ENCODE measurements at places on chromosomes 1 and 21.

GRCh38 chr21:14284481-14284880, 68.5 kb downstream of the RBM11 start:
- no peak for DNase-seq

GRCh38 chr1:156750191-156750672, 1.2 kb downstream of the HDGF start:
- no peak for DNase-seq

DNA sequence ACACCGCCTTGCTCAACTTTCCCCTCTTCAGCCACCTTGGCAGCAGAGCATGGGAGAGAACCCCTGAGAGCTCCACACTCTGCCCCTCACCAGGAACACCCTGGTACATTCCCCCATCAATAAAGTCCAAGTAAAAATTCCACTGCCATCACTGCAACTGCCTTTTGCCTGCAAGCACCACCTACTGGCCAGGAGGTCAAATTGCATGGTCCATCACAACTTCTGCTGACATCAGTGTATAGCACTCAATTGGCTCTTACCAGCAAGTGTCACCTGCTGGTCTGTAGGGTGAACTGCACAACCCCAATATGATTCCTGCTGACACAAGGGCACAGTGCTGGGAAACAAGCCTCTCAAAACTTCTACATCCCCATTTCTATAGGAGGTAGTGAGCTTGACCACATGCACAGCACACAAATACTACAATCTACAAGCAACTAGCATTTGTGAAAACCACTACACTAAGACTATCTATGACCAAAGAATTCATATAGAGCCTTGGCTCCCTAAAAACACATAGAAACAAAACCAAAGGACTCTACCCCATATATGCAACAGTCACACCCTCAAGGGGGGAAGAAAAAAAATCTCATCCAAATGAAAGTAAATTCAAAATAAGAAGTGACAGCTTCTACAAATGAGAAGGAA, 69.2 kb downstream of the FASLG start:
- no peak for DNase-seq

DNA sequence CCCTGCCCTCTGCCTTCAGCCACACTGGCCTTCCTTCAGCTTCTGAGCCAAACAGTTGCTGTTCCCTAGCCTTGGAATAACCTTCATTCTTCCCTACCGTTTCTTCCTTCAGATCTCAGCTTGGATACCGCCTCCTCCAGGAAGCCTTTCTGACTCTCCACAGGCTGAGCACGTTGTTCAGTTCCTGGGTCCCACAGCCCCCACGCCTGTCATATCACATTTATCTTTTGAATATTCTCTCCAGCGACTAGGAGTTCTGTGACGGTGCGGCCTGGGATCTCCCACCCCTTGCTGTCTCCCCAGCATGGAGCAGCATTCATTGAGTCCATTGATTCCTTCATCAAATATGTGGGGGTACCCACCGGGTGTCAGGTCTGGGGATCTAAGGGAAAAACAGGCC, 39.2 kb downstream of the EPHA2 start:
- no peak for DNase-seq

- no peak for DNase-seq
These were observed 133.7 kb upstream of the RUNX3 start for GRCh38 chr1:25063591-25064416.

- DNase-seq = no peak
These were observed 56.6 kb downstream of the NCF2 start for GRCh38 chr1:183533617-183534174.

DNA sequence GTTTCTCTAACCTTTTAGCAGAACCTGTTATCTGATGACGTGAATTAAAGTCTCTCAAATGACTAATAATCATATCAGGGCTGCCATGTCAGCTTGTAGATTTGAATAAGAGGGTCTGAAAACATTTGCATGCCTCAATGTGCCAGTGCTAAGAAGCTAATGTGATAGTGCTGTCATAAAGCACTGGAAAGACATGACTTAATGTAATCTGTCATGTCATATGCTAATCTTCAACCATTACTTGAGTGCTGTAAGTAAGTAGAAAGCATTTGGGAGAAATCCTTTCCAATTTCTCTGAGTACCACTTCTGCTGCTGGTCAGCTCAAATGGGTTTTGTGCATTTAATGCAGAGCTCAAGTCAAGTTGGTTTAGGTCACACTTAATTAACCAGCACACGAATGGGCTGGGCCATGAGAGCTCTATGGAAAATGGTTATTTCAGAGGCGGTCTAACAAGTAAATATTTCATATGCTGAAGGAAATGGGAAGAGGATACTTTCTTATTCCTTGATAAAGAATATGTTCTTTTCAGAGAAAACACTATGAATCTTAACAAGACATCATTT, 609.2 kb downstream of the LMO4 start:
- no peak for DNase-seq

GRCh38 chr1:157098519-157098918, 1.1 kb downstream of the ETV3L start:
- no peak for DNase-seq

- DNase-seq = no peak
These were observed 64.4 kb upstream of the BARHL2 start for GRCh38 chr1:90781534-90781933.

- no peak for DNase-seq
These were observed 12.5 kb upstream of the GUCA2A start for GRCh38 chr1:42176902-42177519.

DNA sequence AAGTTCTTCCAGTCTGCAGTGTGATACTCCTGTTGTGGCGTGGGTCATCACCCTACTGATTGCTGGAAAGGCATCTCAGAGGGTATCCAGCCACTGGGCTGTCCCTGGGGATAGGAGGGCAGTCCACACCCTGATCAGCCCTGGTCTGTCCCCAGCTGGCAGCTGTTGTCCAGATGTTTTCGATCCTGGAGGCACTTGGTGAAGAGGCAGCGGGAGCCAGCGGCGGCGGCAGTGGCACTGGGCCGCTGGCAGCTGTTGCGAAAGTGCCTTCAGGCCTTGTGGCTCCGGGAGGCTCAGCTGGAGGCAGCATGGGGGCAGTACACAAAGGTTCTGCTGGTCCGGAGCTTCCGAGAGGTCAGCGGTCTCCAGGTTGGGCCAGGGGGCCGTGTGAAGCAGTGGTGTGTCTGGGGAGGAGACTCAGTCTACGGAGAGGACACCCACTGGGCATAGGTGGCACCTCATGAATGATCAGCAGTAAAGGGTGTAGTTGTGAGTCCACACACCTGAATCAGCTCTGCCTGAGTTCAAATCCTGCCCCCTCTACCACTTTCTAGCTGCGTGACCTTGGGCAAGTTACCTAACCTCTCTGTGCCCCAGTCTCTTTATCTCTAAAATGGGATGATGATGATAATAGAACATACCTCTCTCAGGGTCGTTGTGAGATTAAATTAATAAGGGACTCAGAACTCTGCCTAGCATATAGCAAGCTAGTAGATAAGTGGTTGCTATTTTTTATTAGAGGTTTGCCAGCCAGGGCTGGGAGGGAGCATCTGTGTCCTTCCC, 6.1 kb downstream of the C1orf167 start:
- no peak for DNase-seq

- no peak for DNase-seq
These were observed 246.4 kb downstream of the PBX1 start for GRCh38 chr1:164805399-164805798.

DNA sequence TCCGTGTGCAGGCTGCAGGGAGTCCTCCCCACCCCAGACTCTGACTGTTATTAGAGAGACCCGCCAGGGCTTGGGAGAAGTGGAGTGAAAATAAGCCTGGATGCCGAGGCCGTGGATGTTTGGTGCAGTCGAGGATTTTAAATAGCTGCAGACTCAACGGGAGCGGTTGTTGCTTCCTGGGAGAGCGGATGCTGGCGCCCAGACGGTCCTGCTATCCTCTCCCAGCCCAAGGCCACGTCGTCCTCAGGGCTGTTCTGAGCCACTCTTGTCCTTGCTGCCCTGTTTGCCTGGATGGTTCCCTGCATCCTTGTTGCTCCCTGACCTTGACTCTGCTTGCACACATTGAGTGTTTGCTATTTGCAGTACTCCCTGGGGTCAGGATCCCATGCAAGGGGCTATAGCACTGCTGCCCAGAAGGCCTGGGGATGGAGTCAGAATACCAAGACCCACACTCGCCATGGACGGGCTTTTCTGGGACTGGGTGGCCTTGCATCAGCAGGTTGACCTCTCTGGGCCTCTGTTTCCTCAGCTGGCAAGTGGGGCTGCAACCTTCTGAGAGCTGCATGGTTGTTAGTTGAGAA, 205.3 kb upstream of the C1orf174 start:
- no peak for DNase-seq

DNA sequence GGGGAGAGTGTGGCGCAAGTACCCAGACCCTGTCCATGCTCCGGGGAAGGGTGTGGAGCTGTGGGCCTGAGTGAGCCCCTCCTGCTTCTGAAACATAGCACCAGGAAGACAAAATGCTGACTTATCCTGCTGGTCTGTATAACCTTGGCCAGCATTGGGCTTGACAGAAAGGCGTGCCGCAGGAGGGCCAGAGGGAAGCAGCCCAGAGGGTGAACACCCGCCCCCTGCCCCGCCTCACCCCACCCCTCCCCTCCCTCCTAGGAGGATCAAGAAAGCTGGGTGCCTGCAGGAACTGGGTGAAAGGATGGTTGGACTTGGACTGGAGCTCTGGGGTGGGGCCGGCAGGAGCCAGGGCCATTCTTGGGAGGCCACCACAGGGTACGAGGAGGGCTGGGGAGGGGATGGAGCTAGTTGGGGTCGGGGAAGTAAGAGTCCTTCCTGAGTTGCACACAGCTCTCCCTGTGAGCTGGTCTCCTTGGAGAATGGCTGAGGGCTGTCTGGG, 27.1 kb downstream of the PTPRF start:
- DNase-seq = no peak

GRCh38 chr1:236952246-236953003, 51.8 kb downstream of the MT1HL1 start:
- no peak for DNase-seq

DNA sequence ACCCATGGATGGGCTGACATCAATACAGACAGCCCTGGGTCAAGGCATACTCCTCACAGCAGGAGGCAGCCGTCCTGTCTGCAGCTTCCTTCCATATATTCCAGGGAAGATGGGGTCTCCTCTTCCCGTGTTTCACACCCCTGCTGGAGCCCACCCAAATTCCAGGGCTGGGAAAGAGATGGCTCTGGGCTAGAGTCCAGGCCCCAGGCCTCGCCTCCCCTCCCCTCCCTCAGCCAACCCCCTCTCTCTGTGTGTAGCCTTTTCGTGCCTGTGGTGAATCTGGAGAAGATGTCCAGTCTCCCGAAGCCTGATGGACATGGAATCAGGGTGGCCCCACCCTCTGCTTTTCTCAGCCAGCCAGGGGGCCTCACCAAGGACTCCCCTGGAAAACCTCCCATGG, 3.6 kb downstream of the ATXN7L2 start:
- no peak for DNase-seq

DNA sequence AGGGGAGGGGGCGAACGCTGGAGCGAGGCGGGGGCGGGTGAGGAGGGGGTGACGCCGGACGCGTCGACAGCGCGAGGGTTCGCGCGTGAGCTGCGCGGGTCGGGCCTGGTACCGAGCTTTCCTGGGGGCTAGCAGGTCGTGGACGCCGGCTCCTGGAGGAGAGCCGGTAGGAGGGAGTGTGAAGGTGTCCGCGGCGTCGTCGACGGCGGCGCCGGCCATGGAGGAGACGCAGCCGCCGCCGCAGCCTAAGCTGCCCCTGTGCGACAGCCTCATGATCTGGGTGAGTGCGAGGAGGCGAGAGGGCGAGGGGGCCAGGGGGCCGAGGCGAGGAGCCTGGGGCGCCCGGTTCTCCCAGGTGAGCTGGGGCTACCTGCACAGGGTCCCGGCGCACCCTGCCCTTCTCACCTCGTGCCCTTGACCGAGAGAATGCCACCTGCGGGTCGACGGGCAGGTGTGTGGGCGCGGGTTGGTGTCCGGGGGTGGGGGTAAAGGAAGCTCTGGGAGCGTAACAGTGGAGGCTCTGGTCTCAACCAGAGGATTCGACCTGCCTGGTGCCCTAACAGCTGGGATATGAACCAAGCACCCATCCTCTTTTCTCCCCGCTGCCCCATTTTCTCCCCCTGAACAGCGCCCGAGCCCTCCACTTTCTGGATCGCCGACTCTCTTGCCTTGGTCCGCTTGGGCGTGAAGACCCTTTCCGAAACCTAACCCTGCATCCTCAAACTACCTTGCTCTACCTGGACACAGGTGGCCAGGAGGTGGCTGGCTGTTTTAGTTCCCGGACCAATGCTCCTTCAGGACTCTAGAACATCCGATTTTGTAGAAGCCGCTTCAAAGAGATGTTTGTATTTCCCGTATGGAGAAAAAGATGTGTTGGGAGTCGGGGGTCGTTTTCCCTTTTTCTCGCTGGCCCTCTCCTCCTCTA, at the start of gene HOOK1:
Gene HOOK1, plus strand, starts transcription at position 49 of the 925 bp plus-strand sequence. Its CDS starts 169 bp downstream, at position 218.
- no peak for DNase-seq

DNA sequence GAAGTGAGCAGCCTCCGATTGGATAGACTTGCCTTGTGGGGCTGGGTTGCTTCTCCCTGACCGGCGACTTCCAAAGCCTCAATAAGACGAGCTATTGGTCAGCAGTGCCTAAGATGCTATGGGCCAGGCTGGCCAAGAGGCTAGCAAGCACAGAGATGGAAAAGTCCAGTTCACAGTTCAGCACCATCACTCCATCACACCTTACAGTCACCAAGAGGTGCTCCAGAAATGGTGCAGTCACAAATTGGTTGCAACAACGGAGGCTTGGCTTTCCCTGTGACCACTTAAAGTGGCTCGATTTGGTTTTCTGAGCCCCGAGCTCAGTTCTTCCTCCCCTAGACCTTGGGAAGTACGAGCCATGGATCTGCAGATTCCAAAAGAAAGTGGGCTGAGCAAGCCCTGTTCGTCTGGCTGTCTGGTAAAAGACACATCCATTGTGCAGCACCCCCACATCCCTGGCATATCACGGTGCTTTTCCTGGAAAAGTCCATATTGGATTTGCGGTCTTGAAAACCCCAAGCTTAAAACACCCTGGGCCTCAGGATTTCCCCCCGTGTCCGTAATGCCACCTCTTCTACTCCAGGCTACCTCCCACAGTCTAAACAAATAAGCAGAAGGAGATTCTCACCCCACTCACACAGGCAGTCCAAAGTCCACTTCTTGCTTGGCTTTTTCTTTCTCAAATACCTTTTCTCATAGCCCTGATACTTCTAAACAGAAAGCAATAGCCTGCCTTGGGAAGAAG, 1.3 kb downstream of the SLAMF1 start:
- DNase-seq = no peak

DNA sequence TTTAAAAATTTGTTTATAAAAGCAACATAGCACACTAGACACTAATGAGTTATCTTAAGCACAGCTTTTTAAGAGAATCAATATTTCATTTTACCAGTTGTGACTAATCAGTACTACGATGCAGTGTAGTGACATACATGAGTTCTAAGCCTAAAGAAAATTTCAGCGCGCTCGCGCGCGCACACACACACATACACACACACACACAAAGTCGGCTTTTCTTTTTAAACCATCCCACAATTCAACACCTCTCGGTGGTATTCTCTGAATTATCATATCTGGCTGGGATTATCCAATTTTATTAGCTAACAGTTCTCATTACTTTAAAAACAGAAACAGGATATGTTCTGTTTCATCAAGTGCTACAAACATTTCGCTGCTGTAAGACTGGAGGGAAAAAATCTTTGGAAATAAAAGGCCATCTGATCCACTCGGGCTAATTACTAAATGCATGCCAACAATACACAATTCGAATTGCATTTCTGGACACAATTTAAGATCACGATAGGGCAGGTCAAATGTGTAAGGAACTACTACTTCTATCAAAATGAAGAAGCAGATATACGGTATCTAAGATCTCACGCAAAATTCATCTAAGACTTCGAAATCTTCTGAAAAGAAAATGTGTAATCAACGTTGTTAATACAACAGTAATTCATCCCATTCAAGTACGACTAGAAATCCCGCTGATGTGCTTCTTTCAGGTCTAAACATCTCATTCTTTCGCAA, 1.2 kb downstream of the TUT4 start:
- no peak for DNase-seq

- DNase-seq = no peak
These were observed 25.3 kb upstream of the BTG2 start for GRCh38 chr1:203280061-203280460.

Measured in HFF-Myc (cell line).